ENCODE measurements at places on chromosomes 2 and 18.

GRCh38 chr2:229226382-229226781 is 44.7 kb downstream of the PID1 start:
- DNase-seq, result no peak
- H3K27me3 ChIP-seq, result peaks cover 10% of the 10 kb centered on the region
- no peak overlapping the region for H3K27ac ChIP-seq
- H3K36me3 ChIP-seq, result peaks cover under 1% of the 10 kb centered on the region
- H3K4me3 ChIP-seq, result no peak overlapping the region
- no peaks in the 10 kb centered on the region for H3K4me1 ChIP-seq

- H3K27me3 ChIP-seq, result no peaks in the 10 kb centered on the region
- H3K4me1 ChIP-seq, result no peaks in the 10 kb centered on the region
- no peak overlapping the region for H3K4me3 ChIP-seq
- no peak for DNase-seq
- H3K27ac ChIP-seq, result peak overlapping the region; percentile 51
- peaks cover 2% of the 10 kb centered on the region for H3K36me3 ChIP-seq
Measured at GRCh38 chr2:25964891-25965290, 17.4 kb downstream of the KIF3C start.

GRCh38 chr2:152822676-152823075 is 104.3 kb downstream of the ARL6IP6 start:
- H3K4me1 ChIP-seq, result no peaks in the 10 kb centered on the region
- H3K27me3 ChIP-seq, result no peaks in the 10 kb centered on the region
- no peak overlapping the region for H3K4me3 ChIP-seq
- no peak for DNase-seq

DNA sequence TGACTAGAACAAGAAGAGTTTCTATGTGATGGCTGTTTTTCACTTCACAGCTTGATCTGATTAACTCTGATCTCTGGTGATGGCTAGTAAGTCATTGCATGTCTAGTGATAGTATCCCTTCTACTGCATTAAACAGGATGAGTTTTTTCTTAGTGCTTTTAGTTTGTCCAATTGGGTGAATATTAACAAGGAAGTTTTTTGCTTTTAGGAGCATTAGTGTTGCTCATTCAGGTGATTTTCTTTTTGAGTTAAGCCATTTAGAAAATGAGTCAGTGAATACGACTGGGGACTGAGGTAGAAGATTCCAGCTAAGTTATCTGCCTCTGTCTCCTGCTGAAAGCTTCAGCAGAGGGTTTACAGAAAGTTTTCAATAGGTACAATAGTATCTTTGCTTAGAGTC is 306.7 kb downstream of the PIK3C3 start:
- no peaks in the 10 kb centered on the region for H3K4me1 ChIP-seq
- no peak overlapping the region for H3K27ac ChIP-seq
- H3K27me3 ChIP-seq, result no peaks in the 10 kb centered on the region
- no peak for DNase-seq

GRCh38 chr18:10898417-10898974 is 250.9 kb downstream of the PIEZO2 start:
- no peak overlapping the region for H3K4me3 ChIP-seq
- H3K27ac ChIP-seq, result no peak overlapping the region
- no peak for DNase-seq
- H3K36me3 ChIP-seq, result no peaks in the 10 kb centered on the region

DNA sequence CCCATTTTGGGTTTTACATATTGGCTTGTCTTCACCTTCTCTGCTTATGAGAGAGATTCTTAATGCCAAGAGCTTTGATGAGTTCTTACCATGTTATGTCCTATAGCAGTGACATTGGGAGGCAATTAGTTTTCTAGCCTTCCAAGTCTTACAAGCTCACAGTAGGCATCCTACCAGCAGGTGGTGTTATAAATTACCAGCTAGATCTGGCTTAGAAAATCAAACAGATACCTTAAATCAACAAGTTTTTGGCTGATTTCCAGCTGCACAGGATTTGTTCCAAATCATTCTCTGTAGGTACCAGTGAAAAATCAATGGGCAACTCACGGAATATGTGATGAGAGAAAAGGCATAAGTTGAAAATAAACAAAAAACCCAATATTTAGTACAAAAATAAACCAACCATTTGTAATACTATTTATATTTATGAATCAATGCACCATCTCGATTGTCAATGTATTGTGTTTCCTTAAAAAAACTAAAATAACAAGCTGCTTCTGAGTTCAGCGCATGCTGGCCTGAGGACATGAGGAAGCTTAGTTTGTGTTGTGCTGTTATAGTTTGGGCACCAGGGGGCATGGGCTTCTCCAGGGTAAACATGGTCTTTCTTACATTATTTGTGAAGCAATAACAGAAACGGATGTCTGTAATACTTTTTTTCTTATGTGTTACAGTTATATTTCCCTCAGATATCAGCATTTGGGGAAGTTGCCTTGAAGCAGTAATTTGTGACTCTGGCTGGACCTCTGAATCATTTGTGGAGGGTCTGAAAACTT is 34.1 kb upstream of the NXPH2 start:
- H3K4me3 ChIP-seq, result no peak overlapping the region
- peaks cover 13% of the 10 kb centered on the region for H3K4me1 ChIP-seq
- H3K27ac ChIP-seq, result no peak overlapping the region
- peaks cover 2% of the 10 kb centered on the region for H3K27me3 ChIP-seq
- DNase-seq, result no peak

DNA sequence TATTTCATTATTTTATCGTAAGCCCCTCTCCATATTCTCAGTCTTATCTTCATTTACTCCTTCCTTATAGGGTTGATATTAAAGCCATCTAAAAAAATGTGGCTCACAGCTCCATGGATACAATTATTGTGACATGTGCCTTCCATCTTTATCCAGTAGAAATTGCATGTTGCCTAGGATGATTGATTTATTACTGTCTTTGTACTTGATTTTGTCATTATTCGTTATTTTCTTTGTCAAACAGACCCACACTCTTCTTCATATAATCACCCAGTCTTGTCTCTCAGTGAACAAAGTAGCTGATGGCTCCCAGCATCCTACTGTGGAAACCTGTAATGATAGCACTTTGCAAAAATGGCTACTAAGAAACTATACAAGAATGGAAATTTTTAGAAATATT is 252.2 kb upstream of the KCNJ3 start:
- no peak for DNase-seq
- no peak overlapping the region for H3K4me3 ChIP-seq

GRCh38 chr2:127656569-127657231 is 10.7 kb downstream of the GPR17 start:
- no peak overlapping the region for H3K4me3 ChIP-seq
- H3K4me1 ChIP-seq, result peaks cover 32% of the 10 kb centered on the region
- H3K36me3 ChIP-seq, result no peaks in the 10 kb centered on the region
- no peak for DNase-seq
- peaks cover 3% of the 10 kb centered on the region for H3K27me3 ChIP-seq

DNA sequence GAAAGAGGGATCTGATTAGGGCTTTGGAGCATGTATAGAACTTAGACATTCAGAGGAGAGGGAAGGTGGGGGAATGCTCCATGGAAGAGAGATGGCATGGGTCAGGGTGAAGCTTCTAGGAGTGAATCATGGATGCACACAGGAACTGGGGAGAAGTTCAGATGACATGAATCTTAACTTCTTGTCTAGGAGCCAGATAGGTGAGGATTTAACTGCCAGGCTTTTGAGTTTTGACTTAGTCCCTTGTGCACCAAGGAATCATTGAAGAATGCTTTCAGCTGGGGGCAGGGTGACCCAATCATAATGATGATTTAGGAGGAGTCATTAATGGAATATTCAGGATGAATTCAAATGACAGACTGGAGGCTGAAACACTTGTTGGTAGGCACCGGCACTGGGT is 48.7 kb downstream of the ACYP2 start:
- no peak overlapping the region for H3K27ac ChIP-seq
- H3K27me3 ChIP-seq, result no peaks in the 10 kb centered on the region
- H3K4me3 ChIP-seq, result no peak overlapping the region
- DNase-seq, result no peak
- H3K36me3 ChIP-seq, result no peaks in the 10 kb centered on the region

DNA sequence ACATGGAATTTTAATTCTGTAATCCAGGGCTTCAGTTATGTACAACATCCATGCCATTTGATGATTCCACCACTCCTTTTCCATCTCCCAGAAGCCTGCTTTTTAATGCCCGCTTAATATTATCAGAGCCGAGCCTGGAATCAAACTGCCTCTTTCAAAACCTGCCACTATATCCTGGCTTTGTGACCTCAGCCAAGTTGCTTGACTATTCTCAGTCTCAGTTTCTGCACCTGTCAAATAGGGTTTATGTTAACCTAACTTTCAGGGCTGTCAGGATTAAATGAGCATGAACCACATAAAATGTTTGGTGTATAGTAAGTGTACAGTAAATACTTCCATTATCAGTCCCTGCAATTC is 108.7 kb downstream of the XRCC5 start:
- H3K27ac ChIP-seq, result no peak overlapping the region
- H3K4me3 ChIP-seq, result no peak overlapping the region
- no peaks in the 10 kb centered on the region for H3K27me3 ChIP-seq
- peaks cover 5% of the 10 kb centered on the region for H3K36me3 ChIP-seq
- H3K4me1 ChIP-seq, result peaks cover 16% of the 10 kb centered on the region

DNA sequence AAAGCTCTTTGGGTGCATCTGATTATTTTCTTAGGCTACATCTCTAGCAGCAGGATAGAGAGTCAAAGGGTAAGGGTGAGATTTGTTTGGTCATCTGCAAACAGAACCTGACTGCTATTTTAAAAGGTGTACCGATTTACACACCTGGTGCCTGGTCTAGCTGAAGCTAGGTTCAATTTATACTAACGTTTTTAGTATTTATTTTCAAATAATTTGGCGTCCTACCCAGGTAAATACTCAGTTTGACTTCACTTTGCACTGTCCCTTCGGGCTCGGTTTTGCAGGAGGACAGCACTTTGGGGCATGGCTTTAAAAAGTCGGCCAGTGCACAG is 683 bp downstream of the PTRHD1 start:
- H3K4me3 ChIP-seq, result peak overlapping the region; percentile 100
- H3K27me3 ChIP-seq, result no peaks in the 10 kb centered on the region
- H3K36me3 ChIP-seq, result peaks cover 13% of the 10 kb centered on the region

GRCh38 chr2:139805441-139805840 is 1025.3 kb upstream of the NXPH2 start:
- no peaks in the 10 kb centered on the region for H3K27me3 ChIP-seq
- H3K27ac ChIP-seq, result no peak overlapping the region
- DNase-seq, result no peak

- H3K4me3 ChIP-seq, result no peak overlapping the region
- DNase-seq, result no peak
- H3K27ac ChIP-seq, result no peak overlapping the region
- no peaks in the 10 kb centered on the region for H3K36me3 ChIP-seq
- H3K4me1 ChIP-seq, result peaks cover 37% of the 10 kb centered on the region
Measured at GRCh38 chr2:217823626-217824025, 179.2 kb downstream of the TNS1 start.

GRCh38 chr2:77469106-77469505 is 53.1 kb downstream of the LRRTM4 start:
- no peak overlapping the region for H3K27ac ChIP-seq
- H3K4me3 ChIP-seq, result peak overlapping the region; percentile 61
- H3K36me3 ChIP-seq, result no peaks in the 10 kb centered on the region
- H3K27me3 ChIP-seq, result no peaks in the 10 kb centered on the region

GRCh38 chr18:34647251-34647650 is 62.8 kb upstream of the DTNA start:
- H3K27me3 ChIP-seq, result no peaks in the 10 kb centered on the region
- H3K4me1 ChIP-seq, result no peaks in the 10 kb centered on the region
- H3K36me3 ChIP-seq, result no peaks in the 10 kb centered on the region
- no peak for DNase-seq

DNA sequence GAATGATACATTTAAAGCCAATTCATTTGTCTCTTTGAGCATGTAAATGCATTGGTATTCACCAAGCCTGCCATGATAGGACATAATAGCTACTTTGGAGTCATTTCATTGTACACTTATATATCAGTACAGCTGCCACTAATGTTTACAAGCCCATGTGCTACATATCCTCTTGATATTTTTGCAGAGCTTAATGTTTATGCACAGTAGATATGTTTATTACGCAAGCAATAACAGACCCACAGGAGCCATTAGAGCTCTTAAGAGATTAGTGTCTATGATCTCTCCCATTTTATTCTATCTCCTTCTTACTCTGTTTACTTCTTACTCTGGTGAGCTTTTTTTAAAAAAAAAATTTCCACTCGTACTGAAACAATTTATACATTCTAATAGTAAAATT is 1132.1 kb upstream of the ZEB2 start:
- no peak overlapping the region for H3K4me3 ChIP-seq
- no peaks in the 10 kb centered on the region for H3K27me3 ChIP-seq
- peaks cover 14% of the 10 kb centered on the region for H3K4me1 ChIP-seq
- no peak for DNase-seq
- H3K36me3 ChIP-seq, result no peaks in the 10 kb centered on the region
- no peak overlapping the region for H3K27ac ChIP-seq
